ENCODE measurements at places on chromosomes 12 and 14. TPM values are rescaled to one million over a fixed set of nuclear protein-coding genes. Genes with fewer than 3 reads are reported as not detected.

DNA sequence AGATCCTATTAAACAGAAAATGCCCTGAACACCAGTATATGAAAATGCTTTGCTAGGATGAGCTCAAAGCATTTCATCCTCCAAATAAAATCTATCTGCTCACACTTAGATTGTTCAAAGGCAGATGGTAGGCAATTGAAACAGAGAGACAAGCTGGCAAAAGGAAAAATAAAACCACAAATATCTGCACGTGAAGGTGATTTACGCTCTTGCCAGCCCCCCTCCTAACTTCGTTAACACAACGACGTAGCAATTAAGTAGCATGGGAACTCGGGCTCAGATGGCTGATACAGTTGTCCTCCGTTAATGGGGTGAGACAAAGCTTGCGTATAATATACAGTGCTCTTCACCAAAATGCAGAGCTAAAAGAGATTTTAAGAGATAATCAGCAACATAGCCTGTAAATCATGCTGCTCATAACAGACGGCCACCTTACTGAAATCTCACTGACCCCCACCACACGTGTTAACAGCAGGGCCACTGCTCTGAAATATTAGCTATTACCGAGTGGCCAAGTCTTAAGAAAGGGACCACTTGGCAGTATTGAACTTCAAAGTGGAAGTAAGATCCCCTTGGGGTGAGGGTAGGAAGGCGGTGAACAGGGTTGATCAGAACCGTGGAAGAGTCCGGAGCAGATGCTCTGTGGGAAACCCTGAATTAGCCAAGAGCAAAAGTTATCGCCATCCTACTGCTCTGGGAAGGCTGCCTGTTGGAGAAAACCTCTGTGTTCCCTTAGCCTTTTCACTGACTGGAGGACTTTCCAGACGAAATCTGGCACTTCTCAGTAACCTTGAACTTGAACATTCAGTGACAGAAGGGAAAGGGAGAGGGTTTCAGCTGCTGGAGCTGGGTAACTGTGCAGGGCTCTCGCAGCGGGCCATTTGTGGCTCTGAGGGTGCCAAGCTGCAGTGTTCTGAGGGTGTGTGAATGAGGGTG lies 23.1 kb downstream of the ETV6 start:
- no peak for DNase-seq

RTN1 gene
- 12.5 TPM for total RNA-seq

DNA sequence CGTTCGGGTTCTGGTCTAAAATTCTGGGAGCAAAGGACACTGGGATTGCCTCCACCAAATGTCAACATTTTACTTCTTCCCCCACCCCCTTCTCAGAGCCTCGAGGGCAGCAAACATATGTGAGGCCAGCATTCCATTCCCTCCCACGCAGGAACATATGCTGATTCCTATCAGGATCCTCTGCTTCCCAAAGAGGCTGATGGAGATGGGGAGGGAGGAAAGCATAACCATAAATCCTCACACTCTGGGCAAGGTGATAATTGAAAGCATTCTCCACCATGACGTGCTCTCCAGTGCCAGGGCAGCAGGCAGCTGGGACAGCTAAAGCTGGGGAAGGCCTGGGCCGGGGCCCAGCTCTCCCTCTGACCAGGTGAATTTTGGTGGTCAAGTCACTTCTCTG lies 395.0 kb downstream of the ZFP36L1 start:
- peak; percentile 77 for DNase-seq

- no peak for DNase-seq
Measured at GRCh38 chr12:89350260-89350629, 2.1 kb downstream of the DUSP6 start.

GRCh38 chr14:104642540-104642868 lies 37.9 kb upstream of the TMEM179 start:
- no peak for DNase-seq

- no peak for DNase-seq
Measured at GRCh38 chr14:106813477-106813823, 1287.1 kb downstream of the TMEM121 start.
